HuH-7.5 (cell line): ENCODE measurements at places on chromosomes 1 and 21.

DNA sequence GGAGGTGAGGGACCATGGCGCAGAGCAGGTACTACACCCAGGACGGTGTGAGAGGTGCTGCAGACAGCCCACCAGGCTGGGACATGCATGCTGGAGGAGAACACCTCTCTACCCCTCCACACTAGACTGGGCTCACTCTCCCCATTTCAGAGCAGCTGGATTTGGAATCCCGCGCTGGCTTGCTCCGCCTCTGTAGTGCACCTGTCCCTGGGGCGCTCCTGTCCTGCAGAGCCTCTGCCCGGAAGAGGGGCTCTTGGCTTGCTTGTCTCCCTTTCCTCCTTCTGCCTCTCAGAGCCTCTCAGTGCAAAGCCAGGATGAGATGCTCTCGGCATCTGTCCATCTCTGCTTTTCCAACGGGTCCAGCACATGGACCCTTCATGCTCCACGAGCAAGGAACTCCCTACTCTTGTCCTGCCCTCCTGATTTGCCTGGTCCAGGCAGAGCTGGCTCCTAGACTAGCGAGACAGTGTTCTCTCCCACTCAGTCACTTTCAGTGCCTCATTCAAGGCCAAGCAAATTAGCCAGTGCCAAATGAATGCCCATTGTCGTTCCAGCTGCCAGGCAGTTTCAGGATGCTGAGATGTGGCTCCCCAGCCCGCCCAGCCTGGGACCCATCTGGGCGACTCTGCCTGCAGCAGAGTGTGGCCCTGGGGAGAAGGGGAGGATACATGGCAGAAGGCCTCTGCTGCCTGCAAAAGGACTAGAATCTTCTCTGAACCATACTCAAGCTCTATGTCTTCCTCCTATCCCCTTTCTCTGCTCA, 33.7 kb downstream of the CDCA8 start:
- DNase-seq, result no peak

GRCh38 chr1:197181982-197182381, 35.5 kb upstream of the ASPM start:
- no peak for DNase-seq

DNA sequence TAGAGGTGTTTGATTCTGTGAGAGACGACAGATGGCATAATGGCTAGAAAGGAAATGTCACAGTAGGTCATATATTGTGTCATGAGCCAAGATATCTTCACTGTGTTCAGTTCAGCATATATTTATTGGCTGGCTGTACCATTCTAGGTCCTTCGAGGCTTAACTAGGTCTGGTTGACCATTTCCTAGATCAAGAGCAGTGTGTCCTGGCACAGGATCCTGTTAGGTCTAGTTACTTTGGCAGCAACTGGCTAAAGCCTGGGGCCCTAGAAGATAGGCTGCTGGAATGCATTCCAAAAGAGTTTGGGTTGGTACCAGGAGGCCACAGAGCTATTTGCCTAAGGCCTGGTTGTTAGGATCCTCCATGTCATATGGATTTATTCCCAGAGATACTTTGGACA, 20.9 kb downstream of the ZBTB40 start:
- DNase-seq, result no peak

DNA sequence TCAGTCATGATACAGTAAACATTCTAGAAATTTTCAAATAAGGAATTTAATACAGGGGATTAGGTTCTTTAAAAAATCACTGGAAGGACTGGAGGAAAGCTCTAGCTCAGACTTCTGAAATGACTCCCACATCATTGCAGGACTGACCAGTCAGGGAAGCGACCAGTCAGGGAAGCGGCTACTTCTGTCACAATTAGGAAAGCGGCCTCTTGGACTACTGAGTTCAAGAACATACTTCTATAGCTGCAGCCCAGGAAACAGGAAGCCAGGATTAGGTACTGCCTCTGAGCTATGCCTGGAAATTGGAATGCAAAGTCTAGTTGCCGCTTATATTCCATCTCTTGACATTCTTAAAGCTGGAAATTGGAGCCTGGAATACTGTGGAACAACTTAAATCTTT, 45.5 kb downstream of the USP25 start:
- DNase-seq, result no peak

DNA sequence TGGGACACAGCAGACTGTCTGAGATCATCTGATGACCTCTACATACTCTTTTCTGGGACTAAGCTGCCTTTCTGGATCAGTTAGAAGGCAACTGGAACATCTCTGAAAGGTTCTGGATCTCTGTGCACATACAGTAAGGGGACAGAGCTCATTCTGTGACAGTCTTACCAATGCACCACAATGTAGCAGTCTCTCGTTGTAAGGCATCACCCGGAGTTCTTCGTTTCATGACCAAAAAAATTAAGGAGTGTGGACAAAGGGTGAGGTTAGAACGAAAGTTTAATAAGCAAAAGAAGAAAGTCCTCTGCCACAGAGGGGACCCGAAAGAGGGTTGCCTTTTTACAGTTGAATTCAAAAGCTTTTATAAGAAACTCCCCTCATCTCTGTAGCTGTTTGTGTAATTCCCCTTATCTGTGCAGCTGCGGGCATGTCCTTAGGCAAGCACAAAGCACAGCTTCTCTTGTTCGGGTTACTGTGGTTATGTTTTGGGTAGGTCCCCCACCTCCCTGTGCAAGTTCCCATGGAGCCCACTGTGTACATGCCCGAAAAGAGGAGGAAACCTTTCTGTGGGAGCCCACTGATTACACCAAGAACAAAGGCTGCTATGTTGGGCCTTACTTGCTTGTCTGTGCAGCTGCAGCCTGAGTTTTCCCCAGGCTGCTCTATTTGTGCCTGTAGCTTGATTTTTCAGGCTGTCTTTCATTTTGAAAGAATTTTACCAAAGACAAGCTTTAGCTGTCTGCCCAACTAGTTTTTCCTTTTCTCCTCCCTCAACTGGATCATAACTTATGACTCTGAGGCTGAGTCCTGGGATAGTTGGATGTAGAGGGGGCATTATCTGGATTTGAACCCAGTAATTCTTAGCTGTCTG, 53.1 kb upstream of the CACNA1E start:
- no peak for DNase-seq

- DNase-seq, result no peak
These were observed 16.5 kb upstream of the IFFO2 start for GRCh38 chr1:18972991-18973390.

DNA sequence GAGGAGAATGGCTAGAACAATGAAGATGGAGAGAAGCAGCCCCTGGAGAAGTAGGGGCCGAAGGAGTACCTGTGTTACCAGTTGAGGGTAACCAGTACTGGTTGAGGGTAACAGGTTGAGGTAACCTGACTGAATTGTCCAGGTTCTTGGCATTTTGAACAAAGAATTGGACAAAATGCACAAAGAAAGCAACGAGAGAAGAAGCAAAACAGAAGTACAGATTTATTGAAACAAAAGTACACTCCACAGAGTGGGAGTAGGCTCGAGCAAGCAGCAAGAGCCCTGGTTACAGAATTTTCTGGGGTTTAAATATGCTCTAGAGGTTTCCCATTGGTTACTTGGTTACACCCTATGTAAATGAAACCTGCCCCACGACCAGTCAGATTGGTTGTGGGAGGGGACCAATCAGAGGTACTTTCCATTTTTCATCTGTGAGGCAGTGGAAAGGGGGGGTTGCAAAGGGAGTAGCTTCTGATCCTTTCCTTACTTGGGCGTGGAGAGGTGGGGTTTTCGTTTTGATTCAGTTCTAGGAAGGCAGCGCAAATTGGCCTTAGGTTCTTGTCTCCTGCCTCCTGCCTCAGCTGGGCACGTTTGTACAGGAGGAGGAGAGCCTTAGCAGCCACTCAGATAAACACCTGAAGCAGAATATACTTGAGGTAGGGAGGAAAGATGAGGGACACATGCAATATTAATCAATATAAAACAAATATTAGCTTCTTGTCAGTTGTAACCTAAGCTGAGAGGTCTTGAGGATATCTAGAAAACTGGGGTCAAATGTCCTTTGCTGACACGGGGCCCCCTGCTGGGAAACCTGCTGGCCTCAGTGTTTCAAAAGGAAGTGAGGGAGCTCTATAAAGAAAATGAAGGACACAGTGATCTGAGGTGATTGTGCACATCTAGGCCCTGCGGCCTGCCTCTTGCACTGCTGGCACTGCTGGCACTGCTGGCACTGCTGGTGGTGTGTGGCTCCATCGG, 14.3 kb upstream of the LSM10 start:
- no peak for DNase-seq

GRCh38 chr1:25688390-25689119, 72.0 kb downstream of the MAN1C1 start:
- no peak for DNase-seq

DNA sequence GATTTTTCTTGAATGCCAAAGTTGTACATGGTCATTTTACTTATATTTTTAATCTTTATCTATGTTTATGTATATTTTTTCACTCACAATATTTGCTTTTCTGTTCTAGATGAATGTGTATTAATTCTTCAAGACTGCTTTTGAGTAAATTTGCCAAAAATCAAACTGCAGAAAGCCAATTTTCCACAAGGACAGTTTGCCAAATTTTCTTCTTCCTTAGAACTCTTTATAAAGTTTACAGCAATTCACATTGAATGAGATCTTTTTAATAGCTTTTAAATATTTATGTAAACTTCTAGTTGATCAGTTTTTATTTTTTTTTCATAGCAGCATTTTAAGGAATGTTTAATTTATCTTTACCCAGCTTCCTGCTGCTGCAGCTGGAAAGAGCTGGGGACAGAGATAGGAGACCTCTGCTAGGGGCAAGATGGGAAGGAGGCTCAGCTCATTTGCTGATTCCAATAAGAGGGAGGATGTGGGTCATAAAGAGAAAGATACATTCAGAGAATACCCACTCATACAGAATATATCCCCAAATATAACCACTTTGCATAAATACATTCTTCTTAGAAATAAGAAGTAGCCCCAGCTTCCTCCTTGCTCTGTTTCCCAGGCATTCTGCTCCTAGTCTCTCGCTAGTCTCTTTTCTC, 93.0 kb downstream of the ODF2L start:
- DNase-seq, result no peak

- no peak for DNase-seq
These were observed 6.5 kb upstream of the UTS2 start for GRCh38 chr1:7859406-7859805.

- no peak for DNase-seq
These were observed 92.6 kb downstream of the PCBP3 start for GRCh38 chr21:45736042-45736689.

GRCh38 chr1:205375835-205376545, 19.3 kb upstream of the KLHDC8A start:
- peak; percentile 26 for DNase-seq

DNA sequence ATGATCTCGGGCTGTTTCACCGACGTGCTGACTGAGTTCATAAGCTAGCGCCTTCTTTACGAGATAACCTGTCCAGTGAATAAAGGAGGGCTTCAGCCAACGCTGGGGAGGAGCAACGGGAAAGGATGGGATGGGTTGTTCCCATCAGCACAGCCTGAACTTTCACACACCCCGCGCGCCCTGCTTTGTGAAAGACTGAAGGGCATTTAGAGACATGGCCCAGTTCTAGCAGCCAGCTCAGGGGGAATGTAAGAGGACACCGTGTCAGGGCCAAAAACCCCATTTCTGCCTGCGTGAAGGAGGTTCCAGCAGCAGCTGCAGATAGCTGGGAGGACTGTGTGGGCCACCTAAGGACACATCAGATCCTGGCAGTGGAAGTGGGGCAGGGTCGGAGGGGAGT, 255.1 kb upstream of the RAB4A start:
- no peak for DNase-seq

- DNase-seq, result no peak
These were observed 398.5 kb upstream of the ADAMTS5 start for GRCh38 chr21:27365394-27365793.

- DNase-seq, result no peak
These were observed 14.8 kb upstream of the S100A7 start for GRCh38 chr1:153475282-153475681.

DNA sequence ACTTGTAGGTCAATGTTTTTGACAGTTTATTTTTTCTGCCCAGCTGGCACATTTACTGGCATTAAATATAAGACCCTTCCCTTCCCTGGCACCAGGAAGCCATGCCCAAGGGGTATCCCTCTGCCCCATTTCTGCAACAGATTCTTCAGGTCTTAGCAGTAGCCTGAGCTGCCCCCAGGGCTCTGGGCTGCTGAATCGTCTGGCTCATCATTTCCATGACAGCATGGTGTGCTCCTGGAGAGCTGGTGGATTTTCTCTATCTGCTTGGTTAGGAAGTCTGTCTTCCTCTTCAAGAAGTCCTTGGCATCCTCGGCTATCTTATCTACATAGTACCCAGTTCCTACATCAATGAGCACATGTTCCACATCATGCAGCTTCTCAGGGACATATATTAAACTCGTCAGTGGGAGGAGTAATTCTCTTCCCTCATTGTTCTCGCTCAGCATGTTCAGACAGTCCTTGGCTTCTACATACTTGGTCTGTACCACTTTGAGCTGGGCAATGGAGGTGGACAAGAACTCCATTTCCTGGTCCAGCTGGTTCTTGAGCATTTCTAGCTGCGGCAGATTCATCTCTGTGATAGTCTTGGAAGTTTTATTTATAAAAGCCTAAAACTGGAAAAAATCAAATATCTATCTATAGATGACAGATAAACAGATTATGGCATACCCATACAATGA, 23.5 kb downstream of the MIA3 start:
- no peak for DNase-seq

- no peak for DNase-seq
These were observed 62.4 kb upstream of the DIRAS3 start for GRCh38 chr1:68112835-68113243.

- no peak for DNase-seq
These were observed 49.5 kb downstream of the LYST start for GRCh38 chr1:235817101-235817728.

- no peak for DNase-seq
These were observed 104.4 kb downstream of the CRYAA start for GRCh38 chr21:43273016-43273707.

- no peak for DNase-seq
These were observed 31.6 kb downstream of the MAPKAPK2 start for GRCh38 chr1:206716159-206716869.

DNA sequence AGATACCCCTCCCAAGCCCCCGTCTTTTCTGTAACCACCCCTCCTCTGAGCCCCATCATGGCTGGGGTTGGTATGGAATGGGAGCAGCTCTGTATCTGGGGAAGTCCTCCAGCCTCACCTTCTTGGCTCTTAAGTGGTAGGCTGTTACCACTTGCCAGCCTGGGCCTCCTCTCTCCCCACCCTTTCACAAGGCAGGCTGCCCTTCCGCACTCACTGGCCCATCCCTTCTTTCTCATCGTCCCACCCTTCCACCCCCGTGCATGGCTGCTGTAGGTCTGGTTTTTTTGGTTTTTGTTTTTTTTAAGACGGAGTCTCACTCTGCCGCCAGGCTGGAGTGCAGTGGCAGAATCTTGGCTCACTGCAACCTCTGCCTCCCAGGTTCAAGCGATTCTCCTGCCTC, 5.2 kb downstream of the CYB561D1 start:
- DNase-seq, result no peak

- DNase-seq, result no peak
These were observed 226.4 kb downstream of the ZP4 start for GRCh38 chr1:237664348-237664747.

- DNase-seq, result no peak
These were observed 20.5 kb upstream of the PRDM15 start for GRCh38 chr21:41899426-41900202.

- DNase-seq, result no peak
These were observed 19.4 kb downstream of the ENO1 start for GRCh38 chr1:8858888-8859706.
